NCI-H1092 (cell line): ENCODE measurements at places on chromosomes 13 and 19.

DNA sequence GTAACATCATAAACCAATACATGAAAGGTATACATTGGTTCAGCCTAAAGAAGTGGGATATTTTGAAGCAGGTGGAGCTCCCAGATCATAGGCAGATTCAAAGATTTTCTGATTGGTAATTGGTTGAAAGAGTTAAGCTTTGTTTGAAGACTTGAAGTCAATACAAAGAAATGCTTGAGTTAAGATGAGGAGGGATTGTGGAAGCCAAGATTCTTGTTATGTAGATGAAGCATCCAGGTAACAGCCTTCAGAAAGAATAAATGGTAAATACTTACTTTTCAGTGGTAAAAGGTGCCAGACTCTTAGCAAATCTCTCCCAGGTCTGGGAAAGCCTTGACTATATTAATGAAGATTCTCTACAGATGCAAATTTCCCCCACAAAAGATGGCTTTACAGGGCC is 49.3 kb upstream of the FAM216B start:
- DNase-seq: no peak

DNA sequence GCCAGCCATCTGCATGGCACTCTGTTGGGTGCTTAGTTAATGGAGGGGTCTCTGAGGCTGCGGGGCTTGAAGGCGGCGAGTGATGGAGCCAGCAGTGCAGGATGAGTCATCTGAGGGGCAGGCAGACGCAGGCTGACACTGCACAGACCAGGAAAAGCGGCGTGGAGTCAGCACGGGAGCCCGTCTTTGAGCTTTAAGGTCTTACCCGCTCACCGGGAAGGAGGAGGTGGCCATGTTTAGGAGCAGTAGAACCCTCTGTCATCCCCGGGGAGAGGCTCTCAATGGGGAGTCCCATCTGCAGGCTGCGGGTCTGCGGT is 13.1 kb downstream of the NAXD start:
- DNase-seq: no peak

- DNase-seq: no peak
Observed at GRCh38 chr13:74025369-74025768, 108.8 kb downstream of the KLF12 start.

GRCh38 chr13:39840201-39840600 is 184.7 kb downstream of the COG6 start:
- no peak for DNase-seq

GRCh38 chr13:80237646-80238045 is 103.3 kb downstream of the SPRY2 start:
- no peak for DNase-seq

- DNase-seq: no peak
Observed at GRCh38 chr13:106796280-106797047, 228.5 kb upstream of the ARGLU1 start.

DNA sequence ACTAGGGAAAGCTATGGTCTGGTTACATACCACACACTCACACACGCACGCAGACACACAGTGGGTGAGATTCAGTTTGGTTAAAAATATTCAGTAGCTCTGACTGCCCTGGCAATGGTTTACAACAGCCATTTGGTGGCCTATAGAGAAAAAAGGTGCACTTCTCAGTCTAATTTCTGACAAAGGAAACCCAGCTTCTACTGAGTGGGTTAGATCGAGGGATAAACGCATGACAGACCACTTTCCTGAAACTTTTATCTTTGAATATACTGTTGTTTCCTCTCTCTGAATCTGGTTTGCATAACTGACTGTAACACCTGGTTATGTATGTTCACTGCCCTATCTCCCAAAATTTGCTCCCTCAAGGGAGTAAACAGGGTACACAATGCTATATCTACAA is 2.5 kb downstream of the LIG4 start:
- no peak for DNase-seq

DNA sequence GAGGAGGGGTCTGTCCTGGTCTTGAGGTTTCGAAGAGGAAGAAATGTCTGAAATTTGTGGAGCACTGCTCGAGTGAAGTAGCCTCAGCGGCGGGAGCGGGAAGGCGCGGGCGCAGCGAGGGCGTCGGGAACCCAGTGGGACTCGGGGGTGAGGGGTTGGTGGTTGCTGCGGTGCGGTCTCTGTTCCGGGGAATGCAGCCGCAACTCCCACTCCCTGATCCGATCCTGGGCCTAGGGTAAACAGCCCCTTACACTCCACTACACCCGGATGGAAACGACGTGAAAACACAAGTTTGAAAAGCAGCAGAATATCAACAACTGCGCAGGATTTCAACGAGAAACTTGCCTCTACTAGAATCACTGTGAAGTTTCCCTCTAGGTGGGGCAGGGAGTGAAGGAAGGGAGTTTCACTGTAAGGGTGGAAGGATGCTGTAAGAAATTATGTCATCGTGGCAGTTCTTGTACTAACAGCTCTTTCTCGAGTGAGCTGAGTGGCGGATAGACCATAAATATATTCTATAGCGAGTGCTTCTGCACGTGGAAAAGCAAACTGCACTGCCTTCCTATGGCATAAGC is 2.0 kb upstream of the KLF12 start:
- no peak for DNase-seq

DNA sequence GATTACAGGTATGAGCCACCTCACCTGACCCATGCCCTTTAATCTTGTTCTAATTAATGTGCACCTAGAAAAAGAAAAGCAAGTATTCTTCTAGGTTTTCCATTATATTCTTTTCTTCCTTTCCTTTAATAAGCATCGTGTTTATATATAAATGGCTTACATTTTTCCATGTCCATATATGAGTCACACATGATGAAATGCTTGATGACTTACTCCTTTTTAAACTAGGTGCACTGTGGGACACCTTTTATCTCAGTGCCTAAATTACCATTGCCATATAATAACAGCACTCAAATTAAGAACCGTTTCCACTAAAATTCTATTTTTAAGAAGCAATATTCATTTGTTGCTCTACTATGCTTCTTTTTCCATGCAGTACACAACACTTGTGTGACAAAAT is 363.3 kb downstream of the LIG4 start:
- DNase-seq: no peak

DNA sequence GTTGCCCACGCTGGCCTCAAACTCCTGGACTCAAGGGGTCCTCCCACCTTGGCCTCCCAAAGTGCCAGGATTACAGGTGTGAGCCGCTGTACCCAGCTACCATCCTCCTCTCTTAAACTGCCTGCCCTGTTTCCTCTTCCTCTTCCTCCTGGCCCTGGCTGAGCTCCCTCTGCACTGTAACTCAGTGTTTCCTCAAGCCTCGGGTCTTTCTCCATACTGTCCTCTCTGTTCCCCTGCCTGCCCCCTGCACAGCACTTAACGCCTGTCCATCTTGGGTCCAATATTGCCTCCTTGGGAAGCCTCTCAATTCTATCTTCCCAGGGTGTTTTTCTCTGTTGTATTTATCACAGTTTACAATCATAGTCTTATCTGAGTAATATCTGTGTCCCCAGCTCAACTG is 6.1 kb downstream of the LIPE start:
- DNase-seq: no peak

DNA sequence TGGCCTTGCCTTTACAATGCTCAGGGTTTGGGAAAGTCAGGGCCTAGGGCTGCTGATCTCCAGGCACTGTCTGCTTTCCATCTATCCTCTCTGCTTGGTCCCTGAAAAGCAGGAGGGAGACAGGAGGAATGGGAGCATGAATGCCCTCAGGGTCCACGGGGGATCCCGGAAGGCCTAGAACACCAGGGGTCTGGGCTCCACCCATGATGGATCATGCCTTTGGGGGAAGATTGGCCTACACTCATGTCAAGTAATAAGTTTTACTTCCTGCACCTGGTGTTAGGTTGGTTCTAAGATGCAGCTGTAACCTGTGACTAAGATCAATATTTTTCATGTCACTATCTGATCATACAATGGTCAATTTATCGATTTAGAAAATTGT is 118.3 kb upstream of the GJB6 start:
- no peak for DNase-seq

DNA sequence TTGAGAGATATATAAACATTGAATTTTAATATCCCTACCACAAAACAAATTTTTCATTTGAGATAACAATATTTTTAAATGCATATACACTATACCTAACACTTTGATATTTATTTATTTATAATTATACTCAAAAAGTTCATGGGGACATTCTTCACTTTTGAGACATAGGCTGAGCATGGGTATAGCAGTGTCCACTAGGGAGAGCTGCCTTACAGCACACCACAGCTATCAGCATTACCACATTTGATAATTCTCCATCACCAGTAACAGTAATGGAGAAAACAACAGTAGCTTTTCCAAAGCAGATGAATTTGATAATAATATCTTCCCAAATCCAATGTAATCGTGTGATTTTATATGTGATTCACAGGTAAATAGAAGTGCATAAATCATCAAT is 626.1 kb downstream of the DACH1 start:
- DNase-seq: no peak

DNA sequence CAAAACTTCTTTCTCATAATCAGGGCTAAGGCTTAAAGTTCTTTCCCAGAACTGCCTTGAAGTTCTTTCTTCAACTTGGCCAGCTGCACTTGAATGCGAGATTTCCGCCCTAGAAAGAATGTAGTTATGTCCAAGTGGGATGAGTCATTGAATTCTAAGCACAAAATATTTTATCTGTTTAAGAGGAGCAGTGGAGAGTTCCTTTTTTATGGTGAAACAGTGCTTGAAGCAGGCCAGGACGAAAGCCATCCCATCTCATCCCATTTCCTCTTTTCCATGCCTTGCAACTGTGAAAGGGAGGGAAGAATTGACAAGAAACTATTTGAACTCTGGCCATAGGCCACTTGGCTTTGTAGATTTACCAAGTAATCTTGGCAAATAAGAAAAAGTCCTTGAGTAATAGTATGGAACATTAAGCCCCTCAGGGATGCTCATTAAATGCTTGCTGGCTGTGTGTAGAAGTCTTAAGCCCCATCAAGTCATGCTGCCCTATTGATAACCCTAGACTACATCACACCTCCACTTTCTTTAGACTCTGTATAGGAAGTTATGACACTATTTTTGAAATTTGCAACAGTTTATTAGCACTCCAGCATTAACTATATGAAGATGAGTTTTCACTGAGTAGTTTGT is 174.5 kb downstream of the KCTD12 start:
- DNase-seq: no peak

DNA sequence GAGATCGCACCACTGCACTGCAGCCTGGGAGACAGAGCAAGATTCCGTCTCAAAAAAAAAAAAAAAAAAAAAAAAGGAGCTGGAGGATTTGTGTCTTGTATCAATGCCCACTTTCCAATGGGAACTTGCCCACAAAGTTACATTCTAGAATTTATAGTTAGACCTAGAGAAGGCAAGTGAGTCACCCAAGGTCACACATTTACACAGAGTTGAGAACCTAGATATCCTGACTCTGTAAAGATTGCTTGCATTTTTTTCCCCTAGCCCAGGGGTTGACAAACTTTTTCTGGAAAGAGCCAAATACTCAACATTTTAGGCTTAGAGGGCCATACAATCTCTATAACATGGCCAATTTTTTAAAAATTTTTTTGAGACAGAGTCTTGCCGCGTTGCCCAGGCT is 7.7 kb upstream of the BRD4 start:
- no peak for DNase-seq

DNA sequence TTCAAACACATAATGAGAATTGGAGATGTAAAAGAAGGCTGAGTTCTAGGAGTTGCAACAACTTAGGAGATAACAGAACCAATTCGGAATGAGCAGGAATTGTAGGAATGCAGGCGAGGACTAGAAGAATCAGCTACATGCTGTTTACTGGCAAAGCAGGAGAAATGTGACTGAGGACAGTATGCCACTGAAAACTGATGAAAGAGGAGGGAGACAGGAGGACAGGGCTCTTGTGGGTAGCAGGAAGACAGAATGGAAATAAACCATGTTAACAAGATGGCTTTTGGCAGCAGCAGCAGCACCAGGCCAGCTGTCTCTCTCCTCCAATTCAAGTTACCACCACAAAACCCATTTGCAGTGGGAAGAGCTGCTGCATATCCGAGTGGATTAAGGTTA is 91.0 kb upstream of the SLC15A1 start:
- peak; percentile 61 for DNase-seq

- DNase-seq: no peak
Observed at GRCh38 chr13:31528176-31528575, 211.2 kb upstream of the RXFP2 start.

GRCh38 chr19:29704562-29705558 is 10.2 kb downstream of the C19orf12 start:
- no peak for DNase-seq

- no peak for DNase-seq
Observed at GRCh38 chr13:32309312-32310133, 5.6 kb downstream of the ZAR1L start.

DNA sequence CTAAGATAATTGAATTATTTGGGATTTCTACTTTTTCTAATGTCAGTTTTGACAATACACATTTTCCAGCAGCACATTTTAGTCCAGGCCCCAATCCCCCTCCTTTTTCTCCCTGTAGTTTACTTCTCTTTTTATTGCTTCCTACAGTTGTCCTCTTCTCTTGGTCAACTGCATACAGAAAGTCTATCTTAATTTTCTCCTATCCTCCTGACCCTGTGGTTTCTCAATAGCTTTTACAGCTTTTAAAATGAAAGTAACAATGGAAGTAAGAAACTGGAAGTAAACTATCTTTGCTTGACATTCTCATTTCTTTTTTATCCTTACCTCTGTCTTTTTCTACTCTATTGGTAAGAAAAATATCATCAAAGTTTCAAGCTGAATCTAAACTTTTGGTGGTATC is 106.5 kb upstream of the OXGR1 start:
- DNase-seq: no peak

GRCh38 chr13:113148407-113148806 is 10.0 kb upstream of the PROZ start:
- no peak for DNase-seq

DNA sequence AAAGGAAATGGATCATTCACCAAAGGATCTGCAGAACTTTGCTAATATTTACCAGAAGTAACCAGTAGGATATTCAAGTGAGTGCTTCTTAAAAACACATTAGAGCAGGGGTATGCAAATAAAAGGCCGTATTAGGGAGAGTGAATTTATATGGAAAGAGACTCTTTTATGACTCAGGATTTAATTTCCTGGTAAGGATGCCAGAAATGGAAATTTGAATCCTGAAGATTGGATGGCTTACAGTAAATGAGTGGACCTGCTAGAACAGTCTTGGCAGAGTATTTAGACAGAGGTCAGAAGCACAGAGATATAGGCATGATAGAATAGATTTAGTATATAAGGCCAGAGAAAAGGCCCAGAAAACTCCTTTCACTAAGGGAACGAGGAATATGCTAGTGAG is 201.6 kb downstream of the SLITRK5 start:
- DNase-seq: no peak
